H1 (cell line): ENCODE measurements at places on chromosomes 6 and 20.

- DNase-seq = no peak
Observed at GRCh38 chr6:169005166-169005565, 248.5 kb downstream of the THBS2 start.

DNA sequence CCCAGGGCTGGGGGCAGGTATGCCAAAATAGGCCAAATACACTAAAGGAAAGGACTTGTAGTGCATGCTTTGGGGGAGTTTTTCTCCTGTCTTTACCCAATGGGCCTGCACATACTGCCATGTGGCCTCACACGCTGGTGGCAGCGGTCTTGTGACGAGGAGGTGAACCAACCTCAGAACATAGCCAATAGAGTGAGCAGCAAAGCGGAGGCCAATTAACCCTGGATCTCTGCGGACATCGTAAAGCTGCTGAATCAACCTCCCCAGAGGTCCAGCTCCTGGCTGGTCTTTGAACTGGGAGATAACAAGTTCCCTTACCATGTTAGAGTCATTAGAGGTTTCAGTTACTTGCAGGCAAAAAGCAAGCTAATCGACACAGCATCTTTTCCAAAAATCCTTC, 280.1 kb downstream of the PREX1 start:
- DNase-seq = no peak

GRCh38 chr6:12479881-12480280, 189.7 kb downstream of the EDN1 start:
- no peak for DNase-seq

- no peak for DNase-seq
Observed at GRCh38 chr6:99192561-99192960, 156.9 kb downstream of the FAXC start.

DNA sequence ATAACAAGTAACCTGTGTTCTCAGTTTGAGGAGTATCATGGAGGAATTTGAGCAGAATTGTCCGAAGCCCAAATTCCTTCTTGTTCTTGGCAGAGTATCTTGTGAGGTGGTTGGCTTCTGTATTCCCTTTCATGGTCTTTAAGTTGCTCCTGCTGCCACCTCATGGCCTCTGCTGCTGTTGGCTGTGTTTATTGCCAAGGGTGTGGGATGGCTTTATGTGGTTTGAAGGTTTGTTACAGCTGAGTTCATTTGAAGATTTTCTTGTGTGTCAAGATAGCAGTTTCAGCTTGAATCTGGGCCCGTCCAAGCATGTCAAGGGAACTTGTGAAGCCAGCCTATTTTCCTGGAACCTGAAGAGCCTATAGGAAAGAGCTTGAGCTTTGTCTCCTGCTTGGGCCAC, 20.2 kb upstream of the TTK start:
- DNase-seq = no peak

GRCh38 chr6:154086510-154086909, 47.5 kb downstream of the OPRM1 start:
- DNase-seq = no peak

GRCh38 chr6:83884523-83884922, 25.0 kb downstream of the CYB5R4 start:
- DNase-seq = no peak

DNA sequence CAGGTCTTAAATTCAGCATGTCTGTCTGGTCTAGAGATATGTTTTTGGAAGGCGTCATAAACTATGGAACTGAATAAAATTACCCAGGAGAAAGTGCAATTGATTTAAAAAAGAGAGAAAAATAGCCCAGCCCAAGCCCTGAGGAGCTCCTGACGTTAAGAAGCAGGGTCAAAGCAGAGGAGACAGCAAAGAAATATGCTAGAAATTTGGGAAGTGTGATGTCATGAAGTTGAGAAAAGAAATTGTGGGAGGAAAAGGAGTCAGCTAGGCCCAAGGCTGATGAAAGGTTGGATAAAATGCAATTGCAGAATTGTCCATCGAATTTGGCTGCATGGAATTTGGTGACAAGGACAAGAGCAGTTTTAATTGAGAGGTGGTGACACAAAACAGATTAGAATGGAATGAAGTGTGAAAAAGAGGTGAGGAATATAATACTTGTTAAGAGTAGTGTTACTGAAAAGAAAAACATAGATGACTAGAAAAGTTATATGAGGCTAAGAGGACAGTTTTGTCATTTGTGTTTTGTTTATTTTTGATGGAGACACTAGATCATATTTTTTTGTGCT, 381.6 kb downstream of the LAMA2 start:
- DNase-seq = no peak

DNA sequence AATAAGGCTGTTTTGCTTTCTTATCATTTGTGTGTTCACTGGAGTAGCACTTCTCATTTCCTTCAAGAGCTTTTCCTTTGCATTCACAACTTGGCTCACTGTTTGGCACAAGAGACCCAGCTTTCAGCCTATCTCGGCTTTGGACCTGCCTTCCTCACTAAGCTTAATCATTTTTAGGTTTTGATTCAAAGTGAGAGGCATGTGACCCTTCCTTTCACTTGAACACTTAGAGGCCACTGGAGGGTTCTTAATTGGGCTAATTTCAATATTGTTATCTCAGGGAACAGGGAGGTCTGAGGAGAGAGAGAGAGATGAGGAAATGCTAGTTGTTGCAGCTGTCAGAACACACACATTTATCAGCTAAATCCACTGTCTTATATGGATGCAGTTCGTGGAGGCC, 82.9 kb upstream of the SCAF8 start:
- no peak for DNase-seq

GRCh38 chr20:41631826-41632225, 13.6 kb upstream of the CHD6 start:
- no peak for DNase-seq

DNA sequence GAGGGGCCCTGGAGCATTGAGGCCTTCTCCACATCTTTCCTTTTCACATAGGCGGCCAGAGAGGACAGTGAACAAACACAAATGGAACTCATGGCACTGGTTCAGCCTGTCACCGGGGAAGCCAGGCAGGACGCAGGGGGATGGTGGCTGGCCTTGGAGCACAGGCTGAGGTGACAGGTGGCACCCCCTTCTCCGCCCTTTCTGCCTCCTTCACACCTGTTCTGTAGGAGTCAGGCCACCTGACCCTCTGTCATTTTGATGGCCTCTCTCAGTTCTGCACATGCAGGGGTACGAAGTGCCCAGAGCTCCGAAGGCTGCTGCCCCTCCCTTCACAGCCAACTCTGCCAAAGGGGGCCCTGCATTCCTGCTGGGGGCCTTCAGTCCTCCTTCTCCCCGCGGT, 60.8 kb downstream of the CD40 start:
- no peak for DNase-seq

DNA sequence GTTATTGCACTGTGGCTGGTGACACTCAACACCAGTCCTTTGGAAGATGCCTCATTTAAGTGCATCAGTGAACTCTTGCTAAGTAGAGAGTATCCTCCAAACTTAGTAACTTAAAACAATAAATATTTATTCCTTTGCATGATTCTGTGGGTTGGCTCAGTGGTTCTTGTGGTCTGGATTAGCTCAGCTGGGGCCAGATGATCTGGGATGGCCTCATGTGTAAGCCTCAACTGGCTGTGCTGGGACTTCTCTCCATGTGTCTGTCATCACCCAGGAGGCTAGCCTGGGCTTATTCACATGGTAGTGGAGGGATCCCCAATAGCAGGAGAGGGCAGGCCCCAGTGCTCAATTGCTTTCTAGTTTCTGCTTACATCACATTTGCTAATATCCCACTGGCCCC, 8.3 kb downstream of the LRRN4 start:
- no peak for DNase-seq

GRCh38 chr6:148416330-148416965, 73.8 kb downstream of the SASH1 start:
- no peak for DNase-seq
